ENCODE measurements at places on chromosomes 16 and 17. TPM values are rescaled to one million over a fixed set of nuclear protein-coding genes. Genes with fewer than 3 reads are reported as not detected.
A peak's percentile ranks its signal among the peaks of the same experiment; 100 is the strongest.

DNA sequence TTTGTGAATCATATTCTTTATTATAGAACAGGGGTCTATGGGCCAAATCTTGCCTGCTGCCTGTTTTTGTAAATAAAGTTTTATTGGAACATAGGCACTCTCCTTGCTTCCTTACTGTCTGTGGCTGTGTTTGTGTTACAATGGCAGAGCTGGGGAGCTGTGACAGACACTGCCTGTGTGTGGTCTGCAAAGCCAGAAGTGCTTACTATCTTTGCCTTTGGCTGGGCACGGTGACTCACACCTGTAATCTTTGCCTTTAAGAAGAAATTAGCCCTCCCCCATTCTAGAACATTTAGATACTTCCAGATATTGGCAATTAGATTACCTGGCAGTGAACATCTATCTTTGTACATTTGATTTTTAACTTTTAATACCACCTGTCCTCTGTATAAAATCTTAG lies 308.3 kb downstream of the FOXL1 start:
- no peak for DNase-seq

DNA sequence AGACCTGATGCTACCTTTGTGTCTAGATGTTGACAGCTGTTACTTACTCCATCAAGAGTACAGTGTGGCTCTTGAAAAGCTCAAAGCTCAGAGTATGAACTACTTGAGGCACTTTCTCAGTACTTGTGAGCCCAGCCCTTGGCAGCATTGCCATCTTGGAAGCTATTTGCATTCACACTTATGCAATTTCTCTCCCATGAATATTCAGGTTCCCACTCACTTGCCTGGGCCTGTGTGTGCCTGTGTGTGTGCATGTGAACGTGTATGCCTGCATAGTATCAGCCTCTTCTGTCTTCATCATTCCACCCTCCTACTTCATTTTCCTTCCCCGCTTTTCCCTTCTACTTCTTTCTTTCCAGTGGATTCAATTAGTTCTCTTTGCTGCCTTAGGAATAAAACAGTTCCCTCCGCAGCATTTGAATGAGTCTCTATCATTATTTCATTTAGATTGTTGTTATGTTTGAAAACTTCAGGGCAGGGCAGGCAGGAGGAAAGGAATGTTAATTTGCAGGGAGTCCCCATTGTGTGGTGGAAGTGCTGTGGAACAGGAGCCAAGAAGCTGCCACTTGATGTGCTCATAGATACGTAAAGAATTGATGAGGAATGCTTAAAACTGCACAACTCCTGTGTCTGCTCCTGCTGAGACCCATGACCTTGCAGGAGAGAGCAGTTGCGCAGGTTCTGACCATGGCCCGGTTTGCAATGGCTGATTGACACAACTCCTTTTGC lies 58.9 kb downstream of the HS3ST4 start:
- no peak for DNase-seq

GRCh38 chr16:73179705-73180331 lies 131.9 kb upstream of the ZFHX3 start:
- no peak for DNase-seq

DNA sequence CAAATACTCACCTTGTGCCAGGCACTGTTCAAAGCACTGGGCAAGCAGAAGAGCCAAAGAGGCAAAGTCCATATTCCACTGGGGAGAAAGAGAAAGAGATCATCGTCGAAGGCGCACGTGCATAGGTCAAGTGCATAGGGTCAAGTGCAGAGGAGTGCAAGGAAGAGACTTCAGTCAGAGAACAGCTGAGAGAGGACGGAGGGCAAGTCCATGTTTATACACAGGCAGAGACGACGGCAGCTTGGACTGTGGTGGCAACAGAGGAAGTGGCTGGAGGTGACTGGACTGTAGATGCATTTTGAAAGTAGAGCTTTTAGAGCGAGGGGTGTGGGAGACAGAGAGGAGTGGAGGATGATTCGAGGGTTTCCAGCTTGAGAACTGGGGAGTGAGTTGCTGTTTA lies 74.7 kb upstream of the SDK2 start:
- DNase-seq = no peak

GRCh38 chr17:58677194-58677880 lies 14.5 kb downstream of the TEX14 start:
- no peak for DNase-seq

DNA sequence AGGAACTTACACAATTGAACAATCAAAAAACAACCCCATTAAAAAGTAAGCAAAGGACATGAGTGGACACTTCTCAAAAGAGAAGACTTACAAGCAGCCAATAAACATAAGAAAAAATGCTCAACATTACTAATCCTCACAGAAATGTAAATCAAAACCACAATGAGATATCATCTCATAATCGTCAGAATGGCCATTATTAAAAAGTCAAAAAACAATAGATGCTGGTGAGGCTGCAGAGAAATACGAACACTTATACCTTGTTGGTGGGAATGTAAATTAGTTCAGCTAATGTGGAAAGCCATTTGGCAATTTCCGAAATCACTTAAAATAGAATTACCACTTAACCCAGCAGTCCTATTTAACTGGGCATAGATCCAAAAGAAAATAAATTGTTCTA lies 301.9 kb upstream of the KCNJ16 start:
- DNase-seq = no peak

DNA sequence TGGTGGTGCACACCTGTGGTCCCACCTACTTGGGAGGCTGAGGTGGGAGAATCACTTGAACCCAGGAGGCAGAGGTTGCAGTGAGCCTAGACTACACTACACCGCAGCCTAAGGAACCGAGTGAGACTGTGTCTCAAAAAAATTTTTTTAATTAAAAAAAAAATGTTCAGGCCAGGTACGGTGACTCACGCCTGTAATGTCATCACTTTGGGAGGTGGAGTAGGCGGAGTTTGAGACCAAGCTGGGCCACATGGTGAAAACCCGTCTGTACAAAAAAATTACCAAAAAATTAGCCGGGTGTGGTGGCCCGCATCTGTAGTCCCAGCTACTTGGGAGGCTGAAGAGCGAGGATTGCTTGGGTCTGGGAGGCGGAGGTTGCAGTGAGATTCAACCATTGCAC lies 3.6 kb upstream of the FAM222B start:
- no peak for DNase-seq

DNA sequence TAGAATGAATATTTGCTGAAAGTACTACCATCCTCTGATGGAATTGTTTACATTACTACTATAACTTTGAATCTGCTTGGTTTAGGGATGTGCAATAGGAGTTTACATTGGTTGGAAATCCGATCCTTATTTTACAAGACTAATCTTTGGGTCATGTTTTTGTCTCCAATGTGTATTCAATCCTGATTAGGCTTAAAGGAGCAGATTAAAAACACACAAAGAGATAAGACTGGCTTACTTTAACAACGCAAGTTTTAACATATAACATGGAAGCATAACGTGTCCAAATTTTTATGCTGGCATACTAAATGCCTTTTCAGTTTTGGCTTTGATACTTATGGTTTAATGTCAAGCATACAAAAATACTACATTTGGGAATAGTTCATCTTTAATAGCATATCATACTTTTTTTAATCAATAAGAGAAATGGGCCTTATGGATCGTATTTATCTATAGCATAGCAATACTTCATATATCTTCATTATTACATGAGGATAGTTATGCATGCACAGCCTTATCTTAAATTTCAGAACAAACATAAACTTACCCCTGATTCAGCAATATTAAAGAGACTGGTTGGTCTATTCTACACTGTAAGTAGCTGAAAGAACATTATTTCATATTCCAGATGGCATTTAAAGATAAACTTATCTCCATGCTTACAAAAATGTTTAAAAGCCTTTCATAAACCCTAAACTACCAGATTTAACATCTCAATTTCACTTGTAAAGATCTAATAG lies 69.9 kb upstream of the NACA2 start:
- DNase-seq = no peak

GRCh38 chr16:46739934-46740333 lies 8.2 kb downstream of the MYLK3 start:
- no peak for DNase-seq

GRCh38 chr17:81376946-81377714 lies 18.1 kb upstream of the BAHCC1 start:
- DNase-seq = no peak

- DNase-seq = no peak
Measured at GRCh38 chr16:12086822-12087221, 110.3 kb downstream of the SNX29 start.

DNA sequence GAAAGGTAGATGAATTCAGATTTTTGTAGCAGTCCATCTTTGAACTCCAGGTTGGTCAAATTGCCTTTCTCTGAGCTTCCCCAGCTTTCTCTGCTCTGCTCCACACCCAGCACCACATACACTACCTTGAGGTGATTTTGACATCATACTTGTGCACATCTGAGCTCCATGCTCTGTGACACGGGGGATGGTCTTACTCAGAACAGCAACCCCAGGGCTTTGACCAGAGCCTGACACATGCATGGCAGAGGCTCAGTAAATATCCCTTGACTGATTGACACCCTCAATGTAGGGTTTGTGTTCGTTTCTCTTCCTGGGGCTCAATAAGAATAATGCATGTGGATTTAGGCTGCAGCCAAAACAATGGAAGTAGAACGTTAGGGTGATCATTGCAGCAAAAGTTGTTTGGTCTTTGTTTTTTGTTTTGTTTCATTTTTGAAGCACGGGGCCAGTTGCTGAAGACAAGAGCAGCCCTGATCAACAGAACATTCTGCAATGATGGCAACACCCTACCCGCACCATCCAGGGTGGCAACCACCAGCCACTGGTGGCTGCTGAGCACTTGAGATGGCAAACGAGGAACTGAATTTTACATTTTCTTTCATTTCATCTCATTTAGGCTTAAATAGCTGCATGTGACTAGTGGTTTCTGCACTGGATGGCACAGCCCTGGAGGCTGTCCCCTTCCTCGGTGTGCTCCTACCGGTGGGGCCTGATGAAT lies 224.8 kb upstream of the TNRC6C start:
- DNase-seq = no peak

DNA sequence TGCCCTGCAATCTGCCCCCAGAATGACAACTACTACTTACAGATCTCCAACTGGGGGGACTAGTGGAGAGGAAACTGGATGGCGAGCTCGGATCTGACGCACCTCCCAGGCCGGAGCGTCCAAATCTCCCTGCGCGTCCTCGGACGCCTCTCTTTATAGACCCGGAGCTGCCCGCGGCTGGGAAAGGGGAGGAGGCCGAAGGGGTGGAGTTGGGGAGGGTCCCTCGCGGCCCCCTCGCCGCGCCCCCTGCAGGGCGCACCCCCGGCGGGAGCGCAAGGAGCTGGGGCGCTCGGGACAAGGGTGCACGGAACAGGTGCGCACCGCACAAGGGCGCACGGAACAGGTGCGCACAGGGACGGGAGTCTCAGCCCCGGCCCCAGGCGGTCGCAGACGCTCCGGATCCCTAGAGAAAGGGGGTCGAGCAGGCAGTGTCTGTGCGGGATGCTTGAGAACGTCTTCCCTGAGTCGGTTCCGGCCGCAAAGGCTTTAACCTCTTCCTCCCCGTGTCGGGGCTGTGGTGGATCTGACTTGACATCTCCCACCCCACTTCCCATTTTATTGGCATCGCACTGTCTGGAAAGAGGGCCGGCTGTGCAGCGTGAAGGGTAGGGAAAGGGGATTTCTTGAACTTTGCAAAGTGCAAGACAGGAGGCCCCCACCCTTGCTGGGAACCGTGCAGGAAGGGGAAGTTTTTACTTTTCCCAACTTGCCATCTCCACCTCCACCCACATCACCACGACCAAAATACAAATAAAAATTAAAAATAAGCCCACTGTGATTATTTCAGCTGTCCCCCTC lies at the start of gene MYH11:
MYH11 (minus strand) TSS at position 128 of the 798 bp plus-strand sequence. CDS start 18,776 bp downstream, outside the sequence.
- no peak for DNase-seq

- DNase-seq = no peak
Measured at GRCh38 chr17:50668025-50668837, 33.5 kb downstream of the ABCC3 start.

DNA sequence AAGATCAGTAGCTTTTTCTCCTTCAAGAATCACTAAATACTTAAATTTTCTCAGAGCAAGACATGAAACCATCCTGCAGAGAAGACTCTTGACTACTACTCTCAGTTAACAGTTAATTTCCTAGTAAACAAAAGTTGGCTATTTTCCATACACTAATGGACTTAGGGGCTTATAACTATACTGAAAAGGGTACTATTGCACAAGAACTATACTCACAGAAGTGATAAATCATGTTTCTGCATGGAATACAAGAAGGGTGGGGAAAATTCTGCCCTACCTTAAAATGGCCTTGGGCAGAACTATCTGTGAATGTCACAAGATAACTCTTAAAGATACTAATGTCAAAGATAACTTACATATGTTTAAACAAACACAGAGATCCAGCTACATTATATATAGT lies 12.5 kb downstream of the ZNF652 start:
- DNase-seq = no peak

DNA sequence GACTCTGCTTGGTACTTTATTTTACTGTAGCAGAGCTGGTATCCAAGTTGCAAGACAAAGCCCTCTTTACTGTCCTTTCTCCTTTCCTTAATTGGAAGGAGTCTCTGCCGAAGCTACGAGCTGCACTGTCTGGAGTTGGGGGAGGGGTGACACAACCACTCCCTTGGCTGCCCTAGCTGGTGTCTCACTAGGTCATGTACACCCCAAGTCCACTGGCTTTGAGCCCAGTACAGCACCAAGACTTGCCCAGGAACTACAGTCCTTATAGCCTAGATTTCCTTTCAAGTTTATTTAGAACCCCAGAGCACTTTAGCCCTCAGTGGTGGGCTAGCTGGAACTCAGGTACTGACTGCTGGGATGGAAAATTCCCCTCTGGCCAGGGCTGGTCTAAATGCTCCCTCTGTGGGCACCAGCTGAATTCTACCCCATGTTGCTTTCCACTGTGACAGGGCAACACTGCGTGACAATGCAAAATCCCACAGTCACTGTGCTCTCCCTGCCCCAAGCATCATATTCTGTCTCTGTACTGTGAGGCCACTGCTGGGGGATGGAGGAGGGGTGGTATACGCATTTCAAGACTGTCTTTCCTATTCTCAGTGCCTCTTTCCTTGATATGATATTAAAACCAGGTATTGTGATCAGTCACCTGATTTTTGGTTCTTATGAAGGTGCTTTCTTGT lies 18.4 kb downstream of the EFCAB5 start:
- DNase-seq = no peak

DNA sequence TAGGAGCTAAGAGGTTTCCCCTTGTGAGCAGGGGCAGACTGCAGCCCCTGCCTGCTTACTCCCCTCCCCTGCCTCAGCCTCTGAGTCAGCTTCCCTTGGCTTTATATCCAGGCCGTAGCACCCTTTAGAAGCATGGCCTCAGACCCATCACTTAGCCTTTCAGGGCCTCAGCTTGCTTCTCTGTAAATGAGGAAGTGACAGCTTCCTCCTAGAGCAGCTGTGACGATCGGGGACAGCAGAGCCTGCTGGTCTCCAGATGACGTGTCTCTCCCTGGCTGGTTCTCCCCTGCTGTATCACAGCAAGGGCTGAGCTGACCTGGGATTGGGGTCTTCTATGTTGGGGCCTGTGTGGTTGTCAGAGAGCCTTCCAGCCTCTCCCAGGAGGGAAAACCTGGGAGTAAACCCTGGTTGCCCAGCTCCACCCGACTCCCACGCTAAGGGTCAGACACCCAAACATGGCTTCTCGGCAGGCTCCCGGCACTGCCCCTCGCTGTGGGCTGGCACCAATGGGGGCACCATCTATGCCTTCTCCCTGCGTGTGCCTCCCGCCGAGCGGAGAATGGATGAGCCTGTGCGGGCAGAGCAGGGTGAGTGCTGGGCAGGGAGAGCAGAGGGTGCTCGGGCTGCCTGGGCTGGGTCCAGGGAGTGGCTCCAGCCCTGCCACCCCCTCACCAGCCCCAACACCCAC lies 16.3 kb upstream of the MYO15B start:
- peak; percentile 38 for DNase-seq

GRCh38 chr16:29012913-29013553 lies 28.2 kb downstream of the LAT start:
- peak; percentile 87 for DNase-seq

The LRRC45 gene
- polyA plus RNA-seq = 4.1 TPM

The HOXB6 gene
- not detected for polyA plus RNA-seq

The C16orf86 gene
- polyA plus RNA-seq = 3.5 TPM

The ABAT gene
- 2.9 TPM for polyA plus RNA-seq

Measured in naive thymus-derived CD4-positive, alpha-beta T cell (primary cell).